SK-N-MC (cell line): ENCODE measurements at places on chromosomes 12 and 14.

GRCh38 chr12:52080403-52081251, 1.1 kb downstream of the SMIM41 start:
- DNase-seq, result no peak

- DNase-seq, result no peak
Measured at GRCh38 chr12:122852336-122853275, 17.3 kb downstream of the HIP1R start.

GRCh38 chr12:25970082-25970481, 11.6 kb downstream of the RASSF8 start:
- DNase-seq, result no peak

GRCh38 chr12:120404271-120404670, 33.6 kb upstream of the COX6A1 start:
- no peak for DNase-seq

- no peak for DNase-seq
Measured at GRCh38 chr14:78282437-78282836, 112.3 kb downstream of the NRXN3 start.

DNA sequence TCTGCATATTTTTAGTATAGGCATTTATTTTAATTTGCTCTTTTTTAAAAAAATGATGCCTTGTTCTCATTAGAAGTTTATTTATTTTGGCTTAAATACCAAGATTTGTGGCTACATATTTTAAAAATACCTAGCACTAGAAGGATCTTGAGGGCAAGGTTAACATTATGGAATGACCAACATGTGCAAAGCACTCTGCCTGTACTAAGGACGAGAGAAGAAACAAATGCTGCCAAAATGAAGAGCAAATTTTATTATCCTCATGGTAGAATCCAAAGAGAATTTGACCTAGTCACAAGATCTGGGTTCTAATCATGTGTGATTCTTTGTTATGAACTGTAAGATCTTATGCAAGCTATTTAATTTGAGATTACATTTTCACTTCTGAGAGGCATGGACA, 2.8 kb downstream of the CAND1 start:
- DNase-seq, result no peak

DNA sequence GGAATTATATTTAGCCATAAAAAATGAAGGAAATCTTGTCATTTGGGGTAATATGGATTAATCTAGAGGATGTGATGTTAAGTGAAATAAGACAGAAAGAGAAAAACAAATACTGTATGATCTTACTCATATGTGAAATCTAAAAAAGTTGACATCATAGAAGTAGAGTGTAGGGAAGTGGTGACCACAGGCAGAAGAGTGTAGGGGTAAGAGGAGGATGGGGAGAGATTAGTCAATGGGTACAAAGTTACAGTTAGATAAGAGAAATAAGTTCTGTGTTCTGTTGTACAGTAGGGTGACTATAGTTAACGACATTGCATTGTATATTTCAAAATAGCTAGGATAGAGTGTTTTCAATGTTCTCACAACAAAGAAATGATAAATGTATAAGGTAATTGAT, 87.0 kb downstream of the TSHR start:
- no peak for DNase-seq

DNA sequence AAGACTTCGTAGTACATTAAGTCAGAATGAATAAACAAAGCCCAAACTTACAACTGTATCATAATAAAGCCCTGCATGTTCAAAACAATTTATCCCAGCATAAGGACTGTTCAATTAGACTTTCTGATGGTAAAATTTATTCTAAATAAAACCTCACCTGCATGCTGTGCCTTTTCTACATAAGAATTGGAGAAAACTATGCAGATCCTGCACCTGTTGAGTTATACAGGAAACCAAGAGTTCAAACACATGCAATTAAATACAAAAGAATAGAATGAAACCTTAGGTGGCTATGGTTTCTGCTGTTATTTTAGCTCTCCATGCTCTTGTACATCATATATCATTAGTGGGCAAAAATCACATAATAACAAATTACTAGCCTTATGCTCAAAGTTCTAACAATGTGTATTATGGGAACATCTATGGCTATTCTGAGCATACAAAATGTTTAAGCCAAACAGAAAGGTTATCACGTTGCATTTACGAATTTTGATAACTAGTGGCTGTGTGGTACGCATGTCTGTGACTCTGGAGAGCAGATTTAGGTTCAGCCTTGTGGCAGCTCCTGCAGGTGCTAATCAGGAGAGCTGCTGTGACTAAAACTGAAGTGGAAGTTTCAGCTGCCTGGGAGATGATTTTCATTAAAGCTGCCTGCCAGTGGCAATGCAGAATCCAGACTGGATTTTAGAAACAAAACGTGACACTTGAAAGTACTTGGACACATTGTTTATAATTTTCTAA, 36.1 kb upstream of the LRFN5 start:
- DNase-seq, result no peak

GRCh38 chr14:102074415-102074964, 12.4 kb downstream of the HSP90AA1 start:
- no peak for DNase-seq

DNA sequence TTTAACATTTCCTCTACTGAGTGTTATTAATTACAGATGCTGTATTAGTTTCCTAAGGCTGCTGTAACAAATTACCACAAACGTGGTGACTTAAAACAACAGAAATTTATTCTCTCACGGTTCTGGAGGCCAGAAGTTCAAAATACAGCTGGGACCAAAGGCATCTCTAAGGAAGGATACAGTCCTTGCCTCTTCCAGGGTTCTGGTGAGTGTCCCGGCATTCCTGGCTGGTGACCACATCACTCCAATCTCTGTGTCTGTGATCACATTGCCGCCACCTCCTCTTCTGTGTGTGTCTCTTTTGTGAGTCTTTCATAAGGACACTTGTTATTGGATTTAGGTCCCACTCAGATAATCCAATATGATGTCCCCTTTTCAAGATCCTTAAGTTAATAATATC, 85.1 kb upstream of the CCDC198 start:
- DNase-seq, result no peak

- DNase-seq, result no peak
Measured at GRCh38 chr12:120468325-120468820, 1.2 kb downstream of the SRSF9 start.

- no peak for DNase-seq
Measured at GRCh38 chr12:87661786-87662377, 367.3 kb downstream of the C12orf50 start.

GRCh38 chr14:23326491-23327332, 5.5 kb downstream of the PABPN1 start:
- DNase-seq, result no peak

- DNase-seq, result no peak
Measured at GRCh38 chr12:69028941-69029729, 96.2 kb upstream of the CPM start.

GRCh38 chr12:132502149-132502881, 12.4 kb downstream of the FBRSL1 start:
- DNase-seq, result no peak

- no peak for DNase-seq
Measured at GRCh38 chr12:29103539-29103974, 45.5 kb upstream of the FAR2 start.

DNA sequence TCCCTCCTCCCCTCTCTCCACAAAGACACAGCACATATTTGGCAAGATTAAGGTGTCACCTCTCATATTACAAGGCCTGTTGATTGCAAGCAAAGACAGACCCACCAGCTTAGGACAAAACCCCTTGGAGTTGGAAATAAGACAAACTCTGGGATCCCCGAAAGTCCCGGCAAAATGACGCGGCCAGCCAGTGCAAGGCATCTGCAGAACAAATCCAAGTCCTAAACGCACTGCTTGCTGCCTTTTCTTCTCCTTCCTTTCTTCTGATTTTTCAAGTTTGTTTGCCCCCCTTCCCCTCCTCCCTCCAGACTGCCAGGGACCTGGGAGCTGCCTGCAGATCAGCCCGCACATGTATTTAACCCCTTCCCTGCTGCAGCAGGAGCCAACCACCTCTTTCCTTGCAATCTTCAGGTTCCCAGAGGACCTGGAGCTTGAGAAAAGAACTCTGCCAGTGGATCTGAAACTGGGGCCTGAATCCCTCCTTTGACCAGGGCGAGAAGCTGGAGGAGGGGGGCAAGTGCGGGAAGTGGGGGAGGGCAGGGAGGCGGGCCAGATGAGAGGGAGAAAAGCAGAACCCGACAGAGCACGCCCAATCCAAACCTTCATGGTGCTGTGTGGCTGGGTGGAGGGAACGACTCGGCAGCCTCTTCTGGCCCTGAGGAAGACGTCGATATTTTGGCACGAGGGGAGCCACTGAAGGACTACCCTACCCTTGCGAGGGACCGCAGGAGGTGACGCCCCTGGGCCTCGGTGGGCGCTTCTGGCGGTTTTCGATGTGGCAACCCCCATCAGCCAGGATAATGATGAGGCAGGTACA, 2.0 kb upstream of the NTF3 start:
- no peak for DNase-seq

DNA sequence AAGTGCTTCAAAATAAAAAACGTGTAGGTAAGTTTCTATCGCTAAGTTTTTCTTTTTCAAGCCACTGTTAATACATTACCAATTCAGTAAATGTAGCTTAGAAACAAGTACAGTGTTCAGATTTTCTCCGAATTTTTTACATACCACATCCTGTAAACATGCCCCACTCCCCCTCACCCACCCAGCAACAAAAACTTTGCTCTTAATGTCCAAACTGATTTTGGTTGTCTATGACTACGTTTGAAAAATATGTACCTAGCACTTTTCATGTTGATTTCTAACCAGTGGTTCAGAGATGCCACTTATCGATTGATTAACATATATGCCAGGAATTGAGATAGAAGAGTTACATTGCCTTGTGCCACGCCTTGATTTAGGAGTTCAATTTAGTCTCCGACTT, 663 bp upstream of the LIN7A start:
- DNase-seq, result no peak

DNA sequence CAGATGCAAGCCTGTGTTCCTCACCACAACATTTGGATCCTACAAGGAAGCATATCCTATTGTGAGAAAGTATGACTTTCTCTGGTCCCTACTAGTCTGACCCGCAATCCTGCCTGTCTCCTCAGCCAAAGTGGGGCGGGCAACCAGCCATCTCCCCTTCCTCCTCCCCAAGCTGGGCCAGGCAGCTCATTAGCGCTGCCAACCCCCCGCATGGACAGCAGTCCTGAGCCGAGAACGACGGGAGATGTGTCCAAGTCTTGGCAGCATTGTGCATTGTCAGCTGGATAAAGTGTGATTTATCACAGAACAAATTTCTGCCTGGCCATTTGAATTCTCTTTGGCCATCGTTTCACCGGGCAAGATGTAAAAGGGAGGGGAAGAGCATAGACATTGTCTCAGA, 139.4 kb downstream of the SLC15A4 start:
- DNase-seq, result no peak

GRCh38 chr14:59161561-59162175, 26.8 kb upstream of the DAAM1 start:
- DNase-seq, result no peak

DNA sequence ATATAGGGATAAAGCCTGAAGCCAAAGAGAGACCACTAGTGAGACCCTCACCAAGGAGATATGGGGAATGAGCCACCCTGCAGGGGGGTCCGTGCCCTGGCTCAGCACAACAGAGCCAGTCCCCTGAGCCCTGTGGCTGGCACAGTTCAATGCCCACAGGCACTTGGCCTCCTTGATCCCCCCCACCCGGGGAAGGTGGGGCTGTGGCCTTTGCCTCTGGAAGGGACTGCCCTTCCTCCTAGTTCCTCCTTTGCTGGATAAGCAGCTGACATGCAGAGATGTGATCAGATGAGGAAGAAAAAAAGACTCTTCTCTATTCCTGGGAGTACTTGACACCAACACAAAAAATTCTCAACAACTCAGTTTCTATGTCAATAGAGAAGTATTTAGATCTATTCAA, 19.9 kb downstream of the TTC7B start:
- no peak for DNase-seq

DNA sequence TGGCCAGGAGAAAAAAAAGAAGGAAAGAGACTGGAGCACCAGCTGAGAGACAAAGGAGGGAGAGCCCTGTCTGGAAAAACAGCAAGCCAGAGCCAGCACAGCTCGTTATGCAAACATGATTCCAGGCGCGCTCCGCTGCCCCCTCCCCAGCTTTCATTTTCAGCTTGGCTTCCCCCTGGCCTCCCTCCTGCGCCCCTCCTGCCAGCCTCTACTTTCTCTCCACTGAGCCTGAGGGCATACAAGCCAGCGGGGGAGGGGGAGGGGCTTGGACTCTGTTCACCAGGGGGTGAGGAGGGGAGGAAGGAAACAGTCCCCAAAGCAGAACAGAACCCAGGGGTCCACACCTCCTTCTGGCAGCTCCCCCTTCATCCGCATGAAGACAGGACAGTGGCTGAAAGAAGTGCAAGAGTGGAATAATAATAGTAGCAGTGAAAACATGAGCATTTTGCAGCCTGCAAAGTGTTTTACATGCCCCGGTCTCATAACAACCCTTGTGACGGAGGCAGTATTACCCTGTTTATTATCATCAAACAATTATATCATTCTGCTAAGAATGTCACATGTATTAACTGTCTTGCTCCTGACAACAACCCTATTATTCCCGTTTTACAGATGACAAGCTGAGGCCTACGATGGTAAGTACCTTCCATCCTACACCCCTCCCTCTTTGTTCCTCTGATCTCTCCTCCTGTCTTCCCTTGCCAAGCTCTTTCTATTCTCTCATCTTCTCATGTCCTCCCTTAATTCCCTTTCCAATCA, 24.2 kb downstream of the SMUG1 start:
- DNase-seq, result no peak

- no peak for DNase-seq
Measured at GRCh38 chr14:23550812-23551265, 726 bp downstream of the ZFHX2 start.

GRCh38 chr12:56921346-56921745, 12.9 kb downstream of the SDR9C7 start:
- DNase-seq, result no peak

GRCh38 chr12:71438670-71439361, 782 bp upstream of the LGR5 start:
- DNase-seq, result no peak

DNA sequence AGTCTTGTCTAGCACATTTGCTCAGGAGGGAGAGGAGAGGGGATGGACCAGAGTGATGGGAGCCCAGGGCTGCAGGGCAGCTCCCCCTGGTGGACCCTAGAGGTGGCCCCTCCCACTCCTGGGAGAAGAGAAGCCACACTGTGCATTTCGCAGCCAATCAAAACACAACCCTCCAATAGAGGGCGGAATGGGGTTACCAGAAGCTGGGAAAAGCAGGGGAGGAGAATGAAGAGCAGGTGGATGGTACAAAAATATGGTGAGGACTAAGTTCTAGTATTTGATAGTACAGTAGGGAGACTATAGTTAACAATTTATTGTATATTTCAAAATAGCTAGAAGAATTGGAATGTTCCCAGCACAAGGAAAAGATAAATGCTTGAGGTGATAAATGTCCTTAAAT, 23.6 kb downstream of the VASH1 start:
- peak; percentile 10 for DNase-seq
